ENCODE measurements at places on chromosomes 7 and 10.

GRCh38 chr7:114711241-114711640 is 210.7 kb upstream of the MDFIC start:
- DNase-seq = no peak

DNA sequence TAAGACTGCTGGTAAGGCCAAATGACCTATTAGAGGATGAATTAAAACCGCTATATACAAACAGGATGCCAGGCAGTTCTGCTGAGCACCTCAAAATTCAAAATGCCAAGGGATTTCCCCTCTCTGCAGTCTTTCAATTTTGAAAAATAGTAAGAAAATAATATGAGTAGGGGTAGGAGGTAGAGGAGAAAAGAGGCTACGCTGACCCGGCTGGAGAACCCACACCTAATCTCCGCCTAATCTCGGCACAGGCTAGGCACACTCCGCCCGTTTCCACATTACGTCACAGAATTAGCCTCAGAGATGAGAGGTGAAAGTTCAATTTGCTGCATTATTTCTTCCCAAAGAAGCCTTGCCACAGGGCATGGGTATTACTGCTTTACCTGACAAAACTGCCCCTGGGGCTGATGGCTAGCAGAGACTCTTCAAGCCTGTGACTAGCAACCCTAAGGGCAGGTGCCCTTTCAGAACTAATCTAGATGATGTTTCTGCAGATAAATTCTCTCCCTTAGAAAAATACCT is 21.3 kb upstream of the SPOCK2 start:
- DNase-seq = no peak

DNA sequence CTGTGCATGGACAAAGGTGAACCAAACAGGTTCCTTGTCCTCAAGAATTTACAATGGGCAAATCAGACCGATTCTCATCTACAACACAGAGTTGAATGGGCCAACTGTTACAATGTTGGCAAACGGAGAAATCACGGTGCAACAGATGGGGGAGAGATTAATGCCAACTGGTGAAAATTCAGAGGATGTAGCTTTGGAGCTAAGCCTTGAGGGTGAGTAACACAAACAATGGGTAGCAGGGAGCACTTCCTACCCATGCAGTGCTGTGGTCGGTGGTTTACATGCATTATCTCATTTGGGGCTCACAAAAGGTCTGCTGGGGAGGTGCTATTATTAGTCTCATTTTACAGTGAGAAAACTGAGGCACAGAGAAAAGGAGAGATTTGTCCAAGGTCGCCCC is 902 bp upstream of the NFE2L3 start:
- DNase-seq = no peak

- no peak for DNase-seq
Observed at GRCh38 chr7:4026941-4027486, 655.1 kb upstream of the FOXK1 start.

GRCh38 chr10:117653170-117653515 is 110.6 kb downstream of the EMX2 start:
- peak; percentile 37 for DNase-seq

- no peak for DNase-seq
Observed at GRCh38 chr7:100437150-100438100, 1.1 kb upstream of the PPP1R35 start.

DNA sequence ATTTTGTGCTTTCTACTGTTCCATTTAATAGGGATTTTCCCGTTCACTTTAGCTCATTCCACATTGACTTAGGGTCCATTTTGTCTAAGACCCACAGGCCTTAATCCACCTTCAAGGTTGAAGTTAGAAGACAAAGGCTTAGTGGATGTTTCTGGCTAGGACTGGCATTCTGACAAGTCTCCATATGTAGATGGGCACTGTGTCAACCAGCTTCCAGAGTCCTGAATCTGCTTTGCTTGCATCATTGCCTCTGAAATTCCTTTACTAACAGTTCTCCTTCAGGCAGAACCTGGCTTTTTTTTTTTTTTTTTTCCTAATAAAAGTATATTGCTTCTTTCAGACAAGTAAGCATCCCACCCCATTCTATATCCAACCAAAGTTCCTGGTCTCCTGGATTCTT is 69.6 kb upstream of the PDCD4 start:
- DNase-seq = no peak

GRCh38 chr10:63614371-63614891 is 93.2 kb downstream of the REEP3 start:
- DNase-seq = no peak

DNA sequence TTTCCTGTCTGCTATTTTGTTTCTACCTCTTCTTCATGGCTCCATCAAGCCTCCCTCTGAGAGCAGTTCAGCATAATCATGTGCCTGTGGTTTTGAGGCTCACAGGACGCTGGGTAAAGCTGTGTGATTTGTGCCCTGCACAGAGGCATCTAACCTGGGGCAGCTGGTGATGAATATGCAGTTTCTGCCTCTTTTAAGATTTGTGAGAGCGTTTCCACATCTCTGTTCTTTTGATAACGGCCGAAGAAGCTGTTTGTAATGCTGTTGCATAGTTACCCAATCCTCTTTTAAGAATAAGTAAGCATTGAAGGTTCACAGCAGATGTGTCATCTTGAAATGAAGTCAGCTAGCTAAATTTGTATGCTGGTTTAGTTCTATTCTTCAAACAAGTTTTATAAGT is 45.2 kb downstream of the PNLIPRP3 start:
- DNase-seq = no peak

DNA sequence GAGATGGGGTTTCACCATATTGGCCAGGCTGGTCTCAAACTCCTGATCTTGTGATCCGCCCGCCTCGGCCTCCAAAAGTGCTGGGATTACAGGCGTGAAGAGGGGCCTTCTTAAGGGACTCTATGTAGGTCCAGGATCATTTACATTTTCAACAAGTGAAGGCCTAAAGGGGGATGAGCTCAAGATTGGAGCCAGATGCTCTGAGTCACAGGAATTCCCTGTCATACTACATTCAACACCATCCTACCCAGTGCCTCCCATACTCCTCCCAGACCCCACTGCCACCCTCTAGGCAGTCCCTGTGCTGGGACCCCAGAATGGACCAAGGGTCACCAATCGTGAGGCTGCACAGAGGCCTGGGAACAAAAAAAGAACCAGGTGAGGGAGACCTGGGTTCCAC is 29.9 kb downstream of the CYTH3 start:
- DNase-seq = no peak

GRCh38 chr7:155735442-155736115 is 76.7 kb downstream of the SHH start:
- DNase-seq = no peak

- no peak for DNase-seq
Observed at GRCh38 chr7:48033922-48034321, 1.4 kb upstream of the C7orf57 start.

DNA sequence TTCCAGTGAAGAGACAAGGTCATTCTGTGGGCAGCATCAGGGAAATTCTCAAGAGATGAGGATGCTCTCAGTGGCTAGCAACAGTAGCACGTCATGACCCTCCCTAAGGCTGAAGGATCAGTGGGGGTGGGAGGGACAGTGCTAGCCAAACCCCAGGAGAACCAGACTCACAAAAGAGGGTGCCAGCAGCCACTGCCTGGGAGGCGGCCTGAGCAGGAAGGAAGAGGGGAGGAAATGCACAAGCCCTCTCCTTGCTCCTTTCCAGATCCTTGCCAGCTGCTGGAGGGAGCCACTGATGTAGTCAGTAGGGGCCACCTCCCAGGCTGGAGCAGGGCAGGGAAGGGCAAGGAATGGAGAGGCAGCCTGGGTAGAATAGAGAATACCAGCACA is 302.7 kb downstream of the RPS24 start:
- no peak for DNase-seq

DNA sequence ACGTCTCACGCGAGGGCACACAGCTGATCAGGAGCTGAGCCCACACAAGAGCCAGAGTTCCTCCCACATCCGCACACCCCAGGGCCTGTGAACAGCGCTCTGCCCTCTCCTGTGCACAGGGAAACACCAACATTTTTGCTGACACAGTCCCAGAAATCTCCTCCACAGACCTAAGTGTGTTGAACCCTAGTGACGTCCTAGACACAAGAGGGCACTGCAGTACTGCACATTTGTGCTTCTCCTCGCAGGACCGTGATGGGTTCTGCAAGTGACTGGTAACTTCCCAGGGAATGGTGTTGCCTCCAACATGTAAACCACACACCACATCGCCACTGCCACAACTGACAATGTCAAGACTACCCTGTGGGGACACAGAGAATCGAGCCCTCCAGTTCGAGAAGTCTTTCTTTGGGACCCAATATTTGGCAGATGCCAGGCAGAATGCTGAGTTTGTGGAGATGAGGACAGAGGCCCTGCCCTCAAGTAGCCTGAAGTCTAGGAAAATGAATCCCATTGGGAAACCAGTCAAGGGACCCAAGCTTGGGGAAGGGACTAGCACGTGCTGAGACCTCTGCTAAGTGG is 170.3 kb downstream of the PAXIP1 start:
- no peak for DNase-seq

- peak; percentile 32 for DNase-seq
Observed at GRCh38 chr10:93376372-93377293, 105.5 kb downstream of the MYOF start.

GRCh38 chr10:119333146-119333792 is 125.9 kb downstream of the GRK5 start:
- DNase-seq = no peak
